ENCODE measurements at places on chromosomes 1 and 21.

DNA sequence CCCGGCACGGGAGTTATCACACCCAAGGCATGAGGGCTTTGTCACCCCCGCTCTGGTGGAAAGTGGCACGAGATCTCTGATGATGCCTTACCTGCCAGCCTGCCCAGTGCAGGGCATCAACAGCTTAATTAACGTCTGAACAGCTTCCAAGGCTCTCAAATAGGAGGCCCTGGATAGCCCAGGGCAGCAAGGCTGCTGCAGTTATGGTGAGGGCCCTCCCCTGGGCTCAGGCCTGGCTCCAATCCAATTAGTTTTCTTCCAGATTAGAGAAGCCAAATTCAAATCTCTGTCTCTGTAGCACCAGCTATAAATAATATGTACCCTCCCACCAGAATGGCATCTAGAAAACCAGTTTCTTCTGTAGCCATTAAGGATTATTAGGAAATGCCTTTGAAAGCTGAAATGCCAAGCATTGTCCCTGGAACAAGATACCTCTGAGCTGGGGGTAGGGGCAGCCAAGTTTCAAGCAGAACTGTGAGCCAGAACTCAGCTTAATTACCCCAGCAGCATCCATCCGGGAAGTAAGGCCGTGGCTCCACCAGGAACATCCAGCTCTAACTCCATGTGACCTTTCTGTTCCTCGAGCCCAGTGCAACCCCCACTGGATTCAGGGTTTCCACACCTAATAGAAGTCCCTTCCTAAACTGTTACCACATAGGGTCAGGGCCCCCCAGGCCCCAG is 12.5 kb downstream of the QSOX1 start:
- no peak for DNase-seq

GRCh38 chr1:172498857-172499256 is 34.1 kb upstream of the SUCO start:
- DNase-seq: peak; percentile 49

- no peak for DNase-seq
Observed at GRCh38 chr1:102472520-102472919, 475.8 kb upstream of the OLFM3 start.

DNA sequence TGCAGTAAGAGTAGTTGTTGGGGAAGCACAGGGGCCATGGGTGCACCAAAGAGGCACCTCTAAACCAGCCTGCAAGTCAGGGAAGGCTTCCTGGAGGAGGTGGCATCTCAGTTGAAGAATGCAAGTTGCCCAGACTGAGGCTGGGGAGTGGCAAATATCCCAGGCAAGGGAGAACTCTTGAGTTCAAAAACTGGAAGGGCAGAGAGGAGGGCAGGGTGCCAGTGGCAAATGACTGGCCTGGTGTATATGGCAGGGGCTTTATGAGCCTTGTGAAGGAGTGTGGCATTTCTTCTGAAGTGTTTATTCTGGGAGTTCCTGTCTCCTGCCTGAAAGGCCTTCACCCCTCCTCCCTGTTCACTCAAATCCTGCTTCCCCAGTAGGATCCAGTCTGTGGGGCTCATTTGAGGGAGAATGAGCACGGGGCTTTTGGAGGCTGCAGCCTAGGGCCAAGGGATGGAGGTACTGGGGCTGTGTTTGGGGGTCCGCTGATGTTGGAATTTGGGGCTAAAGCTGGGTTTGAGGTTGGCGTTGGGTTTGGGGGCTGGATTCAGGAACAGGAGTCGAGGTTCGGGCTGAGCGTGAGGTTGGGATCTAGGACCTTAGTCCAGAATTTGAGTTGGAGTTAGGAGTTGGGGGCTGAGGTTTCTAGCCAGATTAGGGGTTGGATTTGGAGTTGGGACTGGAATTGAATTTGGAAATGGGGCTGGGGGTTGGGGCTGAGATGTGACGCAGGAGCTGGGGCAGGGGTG is at the start of gene TMEM125:
TMEM125 (plus strand) TSS at position 357 of the 749 bp plus-strand sequence. CDS start 2,740 bp downstream, outside the sequence.
- no peak for DNase-seq

- DNase-seq: peak; percentile 28
Observed at GRCh38 chr1:68010090-68010489, 40.3 kb downstream of the DIRAS3 start.

GRCh38 chr1:215606564-215607168 is 39.6 kb downstream of the KCTD3 start:
- peak; percentile 49 for DNase-seq

- DNase-seq: no peak
Observed at GRCh38 chr1:241615043-241615974, 24.9 kb downstream of the CHML start.

GRCh38 chr1:40890771-40891170 is 28.6 kb upstream of the CITED4 start:
- no peak for DNase-seq

DNA sequence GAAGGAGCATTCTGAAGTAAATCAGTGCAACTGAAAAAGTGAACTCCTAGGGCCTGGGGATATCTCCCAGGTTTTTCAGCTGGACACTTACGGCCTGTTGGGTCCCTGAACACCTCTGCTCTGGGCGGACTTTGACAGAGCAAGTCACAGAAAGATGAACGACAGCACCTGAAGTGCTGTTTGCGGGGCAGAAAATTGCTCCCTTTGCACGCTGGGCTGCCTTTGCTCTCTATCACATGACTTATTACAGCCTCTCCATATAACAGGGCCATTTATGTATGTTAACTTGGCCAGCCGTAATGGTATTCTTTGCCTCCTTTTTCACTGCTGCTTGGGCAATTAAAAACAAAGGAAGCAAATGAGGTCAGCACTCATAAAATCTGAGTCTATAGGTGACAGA is 332.9 kb downstream of the BARHL2 start:
- no peak for DNase-seq

DNA sequence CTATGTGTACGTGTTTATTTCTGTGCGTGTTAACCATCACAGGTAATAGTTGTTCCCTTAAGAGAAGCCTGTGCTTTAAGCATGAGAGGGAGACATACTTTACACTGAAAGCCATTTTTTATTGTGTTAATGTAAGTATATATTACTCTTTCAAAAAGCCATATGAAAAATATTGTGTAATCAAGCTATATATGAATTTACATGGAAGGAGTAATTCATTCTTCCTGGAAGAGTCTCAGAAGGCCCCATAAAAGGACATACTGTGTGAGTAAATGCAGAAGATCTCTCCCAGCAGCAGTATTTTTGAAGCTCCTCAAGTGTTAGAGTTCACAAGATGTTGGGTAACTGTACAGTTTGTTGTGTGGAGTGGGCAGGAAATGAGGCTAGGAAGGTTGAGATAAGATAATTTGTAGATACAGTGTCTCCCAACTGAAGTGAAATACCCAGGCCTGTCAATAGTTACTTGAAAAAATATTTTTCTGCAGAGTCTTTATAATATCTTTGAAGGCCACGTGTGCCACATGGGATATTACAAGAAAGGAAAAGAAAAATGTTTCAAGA is 138.3 kb downstream of the PTGER3 start:
- no peak for DNase-seq

GRCh38 chr1:207999274-207999915 is 88.5 kb upstream of the CD34 start:
- DNase-seq: no peak

GRCh38 chr1:154584267-154584994 is 16.9 kb downstream of the CHRNB2 start:
- no peak for DNase-seq

GRCh38 chr1:206439205-206439604 is 31.1 kb upstream of the IKBKE start:
- DNase-seq: no peak

DNA sequence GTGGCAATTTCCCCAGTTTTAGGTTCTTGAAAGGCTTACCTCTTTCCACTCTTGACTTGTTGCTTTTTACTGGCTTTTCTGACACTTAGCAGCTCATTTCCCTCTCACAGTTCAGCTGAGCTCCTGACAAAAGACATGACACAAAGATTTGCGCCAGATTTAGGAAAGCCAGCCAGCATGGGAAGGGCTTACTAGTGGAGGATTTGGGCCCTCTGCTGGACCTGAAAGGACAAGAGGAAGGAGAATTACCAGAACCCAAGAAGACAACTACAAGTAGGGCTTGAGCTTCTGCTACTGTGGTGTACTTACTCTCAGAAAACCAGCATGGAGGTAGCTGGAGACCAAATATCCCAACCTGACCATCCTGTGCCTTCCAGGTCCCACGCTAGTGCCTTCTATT is 784.5 kb downstream of the BRINP3 start:
- DNase-seq: no peak

DNA sequence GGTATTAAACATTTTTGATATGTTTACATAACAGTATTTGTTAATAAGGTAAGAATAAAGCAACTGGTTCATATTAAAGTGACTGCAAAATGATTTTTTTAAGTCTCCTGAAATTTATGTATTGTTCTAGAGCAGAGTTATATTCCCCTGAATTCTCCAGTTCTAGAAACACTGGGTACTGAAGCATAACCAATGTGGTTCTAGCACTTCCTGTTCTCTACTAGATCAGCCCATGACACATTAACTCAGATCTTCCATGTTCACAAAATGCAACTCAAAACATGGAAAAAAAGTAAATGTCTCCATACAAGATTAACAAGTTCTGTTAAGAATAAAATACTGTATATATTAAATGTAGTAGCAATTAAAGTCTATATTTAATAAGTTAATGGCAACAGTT is 3.9 kb downstream of the NEGR1 start:
- DNase-seq: peak; percentile 20
